ENCODE measurements at places on chromosomes 1 and 21. TPM values are rescaled to one million over a fixed set of nuclear protein-coding genes. Genes with fewer than 3 reads are reported as not detected.

GJA5 gene
- total RNA-seq: 0.59 TPM

GDAP2 gene
- total RNA-seq: 37.2 TPM

FGR gene
- not detected for total RNA-seq

TTC22 gene
- total RNA-seq: not detected

ESRRG gene
- total RNA-seq: under 0.01 TPM

HAO2 gene
- not detected for total RNA-seq

PRAMEF17 gene
- not detected for total RNA-seq

RIPK4 gene
- 0.28 TPM for total RNA-seq

SYT14 gene
- total RNA-seq: 0.89 TPM

OR2AK2 gene
- total RNA-seq: not detected

KDM1A gene
- total RNA-seq: 121 TPM

TRIM45 gene
- total RNA-seq: 2.4 TPM

CELSR2 gene
- total RNA-seq: 3.0 TPM

RGS16 gene
- total RNA-seq: 0.14 TPM

FAM78B gene
- total RNA-seq: 0.32 TPM

Measured in smooth muscle cell of the umbilical artery (primary cell).